Adrenal gland (tissue), 19 donors: ENCODE measurements at places on chromosomes 6 and 20.

DNA sequence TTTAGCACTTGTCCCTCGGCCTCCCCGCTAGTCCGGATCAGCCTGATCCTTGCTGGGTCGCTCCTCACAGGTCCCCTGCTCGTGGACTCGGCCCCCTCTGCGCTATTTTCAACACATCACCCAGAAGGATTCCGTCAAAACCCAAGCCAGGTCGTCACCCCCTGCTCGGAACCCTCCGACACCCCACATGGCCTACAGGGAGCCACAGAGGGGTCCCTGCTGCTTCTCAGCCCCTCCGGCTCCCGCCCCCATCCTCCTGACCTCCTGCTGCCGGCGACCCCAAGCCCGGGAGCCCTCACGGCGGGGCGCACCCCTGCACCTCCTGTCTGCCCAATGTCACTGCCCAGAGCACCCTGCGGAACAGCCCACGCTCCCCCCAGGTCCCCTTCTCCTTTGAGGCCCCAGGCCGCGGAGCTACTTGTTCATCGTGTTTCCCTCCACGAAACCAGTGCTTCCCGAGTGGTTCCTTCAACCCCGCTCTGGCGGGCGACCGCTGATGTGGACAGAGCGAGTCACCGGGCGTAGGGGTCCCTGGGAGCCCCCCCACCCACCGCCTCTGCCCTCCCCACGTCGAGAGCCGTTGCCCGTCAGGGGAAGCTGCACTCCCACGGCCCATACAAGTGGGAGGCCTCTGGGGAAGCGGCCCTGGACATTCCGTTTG lies 638 bp upstream of the MYL9 start:
- DNase-seq = no peak

GRCh38 chr6:107493158-107494057 lies 3.5 kb downstream of the SOBP start:
- DNase-seq = peak; percentile 19

DNA sequence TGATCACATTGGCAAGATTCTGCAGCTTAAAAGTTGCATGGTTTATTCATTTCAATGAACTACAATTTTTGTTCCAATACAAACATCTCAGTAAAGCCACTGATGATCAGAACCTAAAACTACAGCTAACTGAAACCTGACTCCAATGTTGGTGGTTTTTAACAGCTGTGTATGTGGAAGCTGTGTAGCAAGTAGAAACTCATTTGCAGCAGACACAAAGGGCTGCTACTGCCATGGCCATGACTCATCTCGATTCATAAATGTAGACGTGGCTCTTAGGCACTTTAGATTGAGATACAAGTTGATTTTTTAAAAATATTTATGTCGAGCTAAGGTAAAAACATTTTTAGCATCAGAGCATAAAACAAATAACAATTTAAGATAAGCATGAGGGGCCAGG lies 19.5 kb upstream of the MAP3K4 start:
- DNase-seq = no peak

DNA sequence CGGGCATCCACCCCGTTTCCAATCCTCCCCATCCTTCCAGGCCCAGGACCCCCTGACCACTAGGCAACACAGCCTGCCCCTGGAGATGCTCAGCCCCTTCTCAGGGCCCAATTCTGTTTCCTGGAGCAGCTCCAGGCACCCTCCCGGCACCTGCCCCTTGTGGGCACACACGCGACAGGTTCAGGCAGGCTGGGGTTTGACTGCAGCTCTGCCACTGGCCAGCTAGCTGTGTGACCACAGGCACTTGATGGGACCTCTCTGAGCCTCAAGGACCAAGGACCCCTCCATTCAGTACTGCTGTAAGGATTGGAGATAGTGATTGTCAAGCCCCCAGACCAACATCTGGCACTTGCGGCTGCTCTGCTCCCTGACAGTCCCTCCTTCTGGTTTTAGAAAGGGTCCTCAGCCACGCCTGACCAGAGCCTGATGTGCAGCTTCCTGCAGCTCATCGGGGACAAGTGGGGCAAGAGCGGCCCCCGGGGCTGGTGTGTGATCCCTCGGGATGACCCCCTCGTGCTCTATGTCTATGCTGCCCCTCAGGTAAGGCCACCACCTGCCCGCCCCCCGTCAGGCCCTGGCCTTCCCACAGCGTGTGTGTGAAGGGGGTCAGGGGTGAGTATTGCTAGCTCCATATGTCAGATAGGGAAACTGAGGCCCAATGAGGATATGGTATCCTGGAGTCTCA lies 21.7 kb downstream of the FGD2 start:
- DNase-seq = no peak

- no peak for DNase-seq
Measured at GRCh38 chr6:81700414-81700813, 52.1 kb downstream of the TENT5A start.

- peak; percentile 46 for DNase-seq
Measured at GRCh38 chr6:152401978-152402377, 235.2 kb downstream of the SYNE1 start.

- DNase-seq = no peak
Measured at GRCh38 chr6:56890066-56890465, 64.8 kb upstream of the BEND6 start.

DNA sequence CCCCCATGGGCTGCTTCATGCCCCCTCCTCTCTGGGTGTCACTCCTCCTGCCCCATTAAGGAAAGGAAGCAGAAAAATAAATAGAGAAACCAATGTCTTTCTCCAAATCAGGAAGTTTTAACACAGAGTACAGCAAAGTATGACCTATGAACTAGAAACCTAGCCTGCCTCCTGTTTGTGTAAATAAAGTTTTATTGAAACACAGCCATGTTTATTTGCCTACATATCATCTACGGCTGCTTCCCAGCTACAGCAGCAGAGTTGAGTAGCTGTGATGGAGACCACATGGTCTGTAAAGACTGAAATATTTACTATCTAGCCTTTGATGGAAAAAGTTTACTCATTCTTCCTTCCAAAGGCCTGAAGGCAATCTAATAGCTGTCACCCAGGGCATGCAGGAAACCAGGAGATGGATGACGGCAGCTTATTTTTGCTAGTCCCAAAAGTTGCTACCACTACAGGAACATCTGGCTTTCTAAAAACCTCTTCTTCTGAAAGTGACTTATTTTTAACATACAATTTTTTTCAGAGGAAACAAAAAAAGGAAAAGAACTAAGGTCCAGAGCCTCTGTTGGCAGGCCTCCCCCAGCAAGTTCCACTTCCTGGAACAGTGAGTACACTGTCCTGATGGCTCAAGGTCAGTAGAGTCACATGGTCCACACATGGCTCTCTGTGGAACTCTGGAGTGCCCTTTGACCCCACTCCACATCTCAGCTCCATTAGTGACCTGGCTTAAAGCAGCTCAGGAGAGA lies 287.8 kb downstream of the PTPRT start:
- peak; percentile 34 for DNase-seq

DNA sequence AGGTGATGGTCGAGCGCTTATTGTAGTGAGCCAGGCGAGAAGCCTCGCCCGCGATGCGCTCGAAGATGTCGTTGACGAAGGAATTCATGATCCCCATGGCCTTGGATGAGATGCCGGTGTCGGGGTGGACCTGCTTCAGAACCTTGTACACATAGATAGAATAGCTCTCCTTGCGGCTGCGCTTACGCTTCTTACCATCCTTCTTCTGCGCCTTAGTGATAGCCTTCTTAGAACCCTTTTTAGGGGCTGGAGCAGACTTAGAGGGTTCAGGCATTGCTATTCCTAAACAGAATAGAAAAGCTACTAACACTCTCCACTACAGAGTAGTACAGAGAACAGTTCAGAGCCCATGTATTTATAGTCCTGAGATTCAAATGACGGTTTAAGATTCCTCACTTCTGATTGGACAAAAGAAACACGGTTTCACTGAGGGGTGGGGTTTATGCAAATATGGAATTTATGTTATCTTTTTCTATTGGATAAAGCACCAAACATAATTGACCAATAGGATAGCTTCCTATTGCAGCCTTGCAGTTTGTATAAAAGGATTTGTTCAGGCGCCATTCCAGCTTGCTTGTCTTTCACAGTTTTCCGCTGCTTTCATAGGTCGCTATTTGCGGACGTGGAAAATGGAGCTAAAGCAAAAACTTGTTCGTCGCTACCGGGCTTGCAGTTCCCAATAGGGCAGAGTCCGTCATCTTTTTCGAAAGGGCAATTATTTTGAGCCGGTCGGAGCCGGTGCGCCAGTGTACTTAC lies 43.7 kb upstream of the HFE start:
- DNase-seq = peak; percentile 76

DNA sequence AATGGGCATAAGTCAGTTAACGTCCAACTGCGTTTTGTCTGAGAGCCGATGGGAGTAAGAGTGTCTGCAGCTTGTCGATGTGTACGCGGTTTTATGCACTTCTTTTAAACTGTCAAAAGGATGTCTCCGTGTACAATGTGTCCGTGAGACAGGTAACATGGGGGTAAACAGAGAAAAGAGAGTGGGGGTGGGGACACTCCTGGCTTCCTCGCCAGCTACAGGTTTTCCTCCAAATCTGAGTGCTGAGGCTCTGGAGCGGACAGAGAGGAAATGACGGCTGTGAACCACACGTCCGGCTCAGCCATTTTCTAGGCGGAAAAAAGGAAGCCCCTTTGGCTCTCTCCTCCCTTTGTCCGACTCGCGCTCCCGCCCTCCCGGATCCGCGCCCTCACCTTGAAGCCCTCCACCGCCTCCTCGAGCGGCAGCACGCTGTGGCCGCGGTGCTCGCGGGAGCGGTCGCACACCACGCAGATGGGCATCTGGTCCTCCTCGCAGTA lies 916 bp downstream of the TRIM27 start:
- DNase-seq = peak; percentile 51

DNA sequence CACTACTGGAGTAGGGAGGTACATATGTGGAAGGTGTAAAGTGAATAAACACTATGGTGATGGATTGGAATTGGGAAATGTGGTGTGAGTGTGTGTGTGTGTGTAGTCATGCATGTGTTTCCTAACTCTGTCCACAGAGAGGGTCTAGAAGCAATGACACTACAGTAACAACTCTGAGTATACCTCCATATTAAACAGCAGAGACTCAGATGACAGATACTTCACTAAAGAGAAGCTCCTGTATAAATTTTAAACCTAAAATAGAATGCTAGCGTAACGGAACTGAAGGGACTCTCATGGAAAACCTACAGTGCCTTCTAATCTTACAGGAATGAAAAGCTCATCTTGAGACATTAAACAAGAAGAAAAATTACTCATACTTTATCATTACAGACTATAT lies 150.5 kb downstream of the SLC16A10 start:
- no peak for DNase-seq

DNA sequence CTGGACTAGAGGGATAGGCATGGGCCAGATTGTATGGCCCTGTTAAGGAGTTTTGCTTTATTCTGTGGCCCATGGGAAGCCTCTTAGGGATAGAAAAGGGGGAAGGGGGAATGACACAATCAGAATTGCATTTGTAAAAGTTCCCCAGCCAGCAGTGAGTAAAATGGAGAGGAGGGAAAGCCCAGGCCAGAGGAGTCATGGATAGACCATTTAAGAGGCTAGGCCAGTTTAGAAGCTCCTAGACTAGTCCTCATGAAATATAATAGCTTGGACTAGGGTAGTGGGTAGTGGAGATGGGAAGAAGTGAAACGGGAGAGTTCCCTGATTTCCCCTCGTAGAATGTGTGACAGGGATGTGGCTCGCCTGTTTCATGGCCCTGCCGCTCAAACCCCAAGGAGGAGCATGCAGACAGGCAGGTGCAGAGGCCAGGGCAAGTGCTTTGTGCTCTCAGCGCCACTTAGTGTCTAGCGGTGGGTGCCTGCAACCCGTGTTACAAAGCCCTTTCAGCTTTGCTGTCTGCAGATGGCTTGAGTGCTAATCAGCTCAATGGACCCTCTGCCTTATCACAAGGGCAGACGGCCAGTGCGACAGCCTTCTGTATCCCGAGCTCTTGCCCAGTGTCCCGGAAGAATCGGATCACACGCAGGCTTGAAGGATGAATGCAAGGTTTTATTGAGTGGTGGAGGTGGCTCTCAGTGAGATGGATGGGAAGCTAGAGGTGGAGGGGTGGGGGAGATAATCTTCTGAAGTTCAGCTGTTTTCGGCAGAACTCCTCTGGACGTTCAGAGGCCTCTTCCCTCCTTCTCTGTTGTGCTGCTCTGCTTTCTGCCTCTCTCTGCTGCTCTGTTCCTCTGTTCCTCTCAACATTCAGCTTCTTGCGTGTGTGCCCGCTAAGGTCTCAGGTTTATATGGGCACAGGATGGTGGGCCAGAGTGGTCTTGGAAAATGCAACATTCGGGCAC lies 141.1 kb downstream of the CEP57L1 start:
- DNase-seq = no peak

DNA sequence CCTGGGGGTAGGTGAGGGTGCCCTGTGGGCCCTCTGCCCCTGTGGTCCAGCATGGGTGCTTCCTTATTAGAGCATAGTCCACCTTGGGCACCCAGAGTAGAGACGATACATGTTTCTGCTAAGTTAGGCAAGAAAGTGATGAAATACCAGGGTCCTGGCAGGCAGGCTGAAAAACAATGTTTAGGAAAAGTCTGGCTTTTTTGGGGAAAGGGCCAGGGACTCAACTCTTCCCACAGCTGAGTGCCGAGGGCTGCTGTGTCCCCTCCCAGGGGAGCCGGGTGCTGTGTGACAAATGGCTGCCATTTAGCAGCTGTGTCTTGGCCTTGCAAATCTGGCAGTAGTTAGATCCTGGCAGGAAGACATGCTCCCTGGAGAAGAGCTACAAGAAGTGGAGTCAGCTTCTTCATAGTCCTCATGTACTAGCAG lies 61.5 kb downstream of the RREB1 start:
- DNase-seq = peak; percentile 61

DNA sequence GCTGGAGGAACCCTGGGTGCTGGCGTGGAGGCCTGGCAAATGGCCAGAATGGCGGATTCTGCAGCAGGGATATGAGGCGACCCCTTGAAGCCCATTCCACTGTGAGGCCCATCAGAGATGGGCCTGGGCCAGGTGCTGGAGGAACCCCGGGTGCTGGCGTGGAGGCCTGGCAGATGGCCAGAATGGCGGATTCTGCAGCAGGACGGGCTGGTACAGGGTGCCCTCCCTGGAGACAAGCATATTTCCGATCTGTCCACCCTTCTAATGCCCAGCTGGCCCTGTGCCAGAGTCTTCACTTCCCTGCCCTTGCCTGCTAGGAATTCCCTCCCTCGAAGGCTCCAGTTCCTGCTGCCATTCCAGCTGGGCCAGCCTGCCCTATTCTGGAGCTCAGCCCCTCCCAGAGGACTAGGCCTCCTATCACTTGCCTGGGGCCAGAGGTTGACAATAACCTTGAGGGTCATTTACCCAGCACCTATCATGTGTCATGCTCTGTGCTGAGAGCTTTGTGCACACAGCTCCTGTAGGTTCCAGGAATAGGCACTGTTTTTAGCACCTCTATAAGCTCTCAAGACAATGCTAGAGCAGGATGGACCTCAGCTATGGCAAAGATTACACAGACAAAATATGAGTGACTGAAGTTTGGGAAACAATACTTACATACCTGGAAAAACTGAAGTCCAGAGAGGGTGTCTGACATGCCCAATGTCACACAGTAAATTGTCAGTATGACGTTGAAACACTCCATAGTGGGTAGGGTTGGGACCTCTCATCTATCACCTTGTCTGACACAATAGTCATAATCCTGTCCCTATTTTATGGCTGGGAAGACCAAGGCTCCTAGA lies 21.4 kb downstream of the SUN5 start:
- peak; percentile 29 for DNase-seq

DNA sequence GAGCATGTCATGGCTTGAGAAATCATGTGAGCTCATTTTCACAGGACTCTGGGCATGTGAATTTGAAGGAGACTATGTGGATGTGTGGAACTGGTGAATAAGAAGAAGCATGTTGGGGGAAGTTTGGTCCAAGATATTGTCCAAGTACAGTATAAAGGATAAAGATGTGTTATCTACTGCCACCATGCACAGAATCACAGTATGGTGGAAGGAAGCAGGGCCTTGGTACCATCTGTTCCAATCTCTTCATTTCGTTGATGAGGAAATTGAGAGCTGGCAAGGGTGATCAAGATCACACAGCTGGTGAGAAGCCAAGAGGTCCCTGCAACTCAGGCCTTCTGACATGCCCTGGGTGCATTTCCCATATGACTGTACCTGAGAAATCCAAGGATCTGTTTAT lies 31.5 kb upstream of the RIPOR2 start:
- no peak for DNase-seq
